ENCODE measurements at places on chromosomes 2 and 18.

DNA sequence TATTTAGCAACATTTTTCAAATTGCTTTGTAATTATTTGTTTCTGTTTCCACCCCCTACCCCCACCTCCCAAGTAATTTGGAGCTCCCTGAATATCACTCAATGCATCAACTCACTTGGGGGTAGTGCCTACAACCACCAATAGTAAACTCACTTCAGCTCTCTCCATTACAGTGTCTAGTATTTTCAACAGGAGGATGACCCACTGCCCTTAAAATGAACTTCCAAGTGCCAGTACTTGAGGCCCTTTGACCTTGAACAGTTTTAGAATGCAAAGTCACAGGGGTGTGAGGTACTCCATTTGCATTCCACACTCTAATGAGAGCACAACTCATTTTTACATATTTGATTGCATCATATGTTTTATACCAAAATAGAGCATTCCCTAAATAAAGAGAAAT lies 523.0 kb downstream of the ERBB4 start:
- DNase-seq, result no peak

- no peak for DNase-seq
Measured at GRCh38 chr2:170276056-170276455, 98.1 kb downstream of the MYO3B start.

GRCh38 chr2:169452080-169452479 lies 27.2 kb upstream of the BBS5 start:
- DNase-seq, result peak; percentile 46

DNA sequence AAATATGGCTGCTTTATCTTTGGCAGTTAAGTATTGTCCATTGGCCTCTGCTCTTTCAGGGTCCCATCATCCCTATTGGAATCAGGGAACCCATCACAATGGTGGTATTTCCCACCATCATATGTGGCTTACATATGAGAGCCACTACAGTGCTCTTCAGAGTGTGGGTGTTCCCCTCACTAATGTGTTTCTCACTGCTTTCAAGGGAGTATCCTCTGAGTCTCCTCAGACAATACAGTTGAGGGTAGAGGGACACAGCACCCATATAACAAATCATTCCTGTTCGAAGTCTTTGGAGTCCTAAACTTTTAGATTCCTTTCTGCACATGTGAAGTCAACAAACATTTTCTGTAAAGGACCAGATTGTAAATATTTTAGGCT lies 48.8 kb upstream of the DNAJC10 start:
- DNase-seq, result no peak

DNA sequence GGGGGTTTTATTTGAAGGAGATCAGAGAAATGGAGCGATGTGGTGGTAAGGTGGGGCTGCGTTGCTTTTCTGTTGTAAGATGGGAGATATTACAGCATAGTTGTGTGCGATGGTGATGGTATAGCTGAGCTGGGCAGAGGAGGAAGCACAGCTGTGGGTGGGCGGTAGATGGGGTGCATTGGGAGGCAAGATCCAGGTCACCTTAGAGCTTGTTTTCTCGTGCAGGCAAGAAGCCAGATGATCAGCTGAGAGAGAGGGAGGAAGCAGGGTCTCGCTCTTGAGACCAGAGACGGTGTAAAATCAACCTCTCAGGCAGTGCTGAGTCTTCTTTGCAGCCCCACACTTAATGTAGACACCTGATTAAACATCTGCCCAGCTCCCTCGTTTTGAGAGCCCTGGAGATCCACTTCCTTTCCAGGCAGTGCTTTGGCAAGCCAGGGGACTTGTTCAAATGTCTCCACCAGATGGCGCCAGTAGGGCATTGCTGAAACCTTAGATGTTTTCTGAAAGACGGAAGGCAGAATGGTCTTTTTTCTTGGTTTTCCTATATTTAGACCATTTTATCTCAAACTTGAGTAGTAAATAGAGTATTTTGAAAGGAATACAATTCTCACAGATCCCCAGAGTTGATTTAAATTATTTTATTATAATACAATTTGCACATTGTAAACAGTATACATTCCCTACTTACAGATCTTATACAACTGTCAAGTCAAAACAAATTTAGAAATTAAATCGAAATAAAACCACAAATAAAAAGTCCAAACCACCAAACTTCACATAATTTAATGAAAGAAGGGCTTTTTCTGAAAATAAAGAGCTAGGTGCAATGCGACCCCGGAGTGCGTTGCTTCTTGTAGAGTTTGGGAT lies 21.1 kb upstream of the LYPD6B start:
- DNase-seq, result peak; percentile 72

DNA sequence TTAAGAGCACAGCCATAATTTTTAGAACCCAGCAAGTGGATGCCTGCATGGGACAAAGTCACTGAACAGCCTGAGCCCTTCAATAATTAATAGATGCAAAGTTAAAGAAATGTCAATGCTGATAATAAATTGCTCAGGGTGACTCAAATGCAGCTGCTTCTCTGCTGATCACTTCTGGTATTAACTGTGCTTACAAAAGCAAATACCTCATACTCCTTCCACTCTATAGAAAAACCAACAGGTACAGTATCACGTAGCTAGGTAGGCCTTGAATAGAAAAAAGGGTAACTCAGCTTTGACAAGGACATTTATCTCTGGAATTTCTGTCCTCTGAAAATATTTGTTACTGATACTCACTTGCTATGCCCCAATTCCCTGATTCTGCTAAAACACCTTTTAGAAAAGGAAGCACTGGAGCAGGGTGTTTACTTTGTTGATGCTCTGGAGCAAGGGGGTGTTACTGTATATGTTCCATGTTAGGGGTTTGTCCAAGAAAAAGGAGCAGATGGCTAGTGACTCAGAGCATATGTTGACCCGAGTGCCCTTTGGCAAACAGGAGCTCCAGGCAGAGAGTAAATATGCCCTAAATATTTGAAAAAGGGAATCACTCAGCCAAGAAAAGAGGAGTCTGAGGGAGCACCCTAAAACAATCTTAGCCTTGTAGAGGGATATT lies 59.1 kb upstream of the RTN4 start:
- DNase-seq, result no peak

DNA sequence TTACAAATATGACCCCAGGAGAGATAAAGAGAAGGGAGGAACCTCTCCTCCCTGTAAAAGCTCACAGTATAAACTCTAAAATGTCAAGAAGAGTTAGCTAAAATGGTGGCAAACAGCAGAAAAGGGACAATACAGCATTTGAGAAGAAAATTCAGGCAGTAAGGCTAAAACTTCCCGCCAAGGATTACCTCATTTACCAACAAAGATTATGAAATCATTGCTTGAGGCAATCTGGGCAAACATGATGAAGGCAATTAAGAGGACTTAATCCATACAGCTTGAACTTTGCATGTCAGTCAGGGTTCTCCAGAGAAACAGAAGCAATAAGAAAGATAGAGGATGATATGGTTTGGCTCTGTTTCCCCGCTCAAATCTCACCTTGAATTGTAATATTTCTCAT lies 81.4 kb downstream of the CMPK2 start:
- DNase-seq, result peak; percentile 7

DNA sequence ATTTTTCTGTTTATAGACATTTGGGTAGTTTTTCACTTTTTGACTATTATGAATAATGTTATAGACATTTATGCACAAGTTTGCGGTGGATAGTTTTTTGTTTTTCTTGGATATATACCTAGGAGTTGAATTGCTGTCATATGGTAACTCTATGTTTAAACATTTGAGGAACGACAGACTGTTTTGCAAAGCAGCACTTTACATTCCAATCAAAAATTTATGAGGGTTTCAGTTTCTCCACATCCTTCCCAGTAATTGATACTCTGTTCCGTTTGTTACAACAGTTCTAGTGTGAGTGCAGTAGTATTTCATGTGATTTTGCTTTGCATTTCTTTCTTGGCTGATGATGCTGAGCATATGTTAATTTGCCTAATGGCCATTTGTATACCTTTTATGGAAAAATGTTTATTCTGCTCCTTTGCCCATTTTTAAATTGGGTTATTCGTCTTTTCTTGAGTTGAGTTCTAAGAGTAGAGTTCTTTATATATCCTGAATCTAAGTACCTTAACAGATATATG lies 617.3 kb upstream of the LRATD1 start:
- DNase-seq, result no peak

DNA sequence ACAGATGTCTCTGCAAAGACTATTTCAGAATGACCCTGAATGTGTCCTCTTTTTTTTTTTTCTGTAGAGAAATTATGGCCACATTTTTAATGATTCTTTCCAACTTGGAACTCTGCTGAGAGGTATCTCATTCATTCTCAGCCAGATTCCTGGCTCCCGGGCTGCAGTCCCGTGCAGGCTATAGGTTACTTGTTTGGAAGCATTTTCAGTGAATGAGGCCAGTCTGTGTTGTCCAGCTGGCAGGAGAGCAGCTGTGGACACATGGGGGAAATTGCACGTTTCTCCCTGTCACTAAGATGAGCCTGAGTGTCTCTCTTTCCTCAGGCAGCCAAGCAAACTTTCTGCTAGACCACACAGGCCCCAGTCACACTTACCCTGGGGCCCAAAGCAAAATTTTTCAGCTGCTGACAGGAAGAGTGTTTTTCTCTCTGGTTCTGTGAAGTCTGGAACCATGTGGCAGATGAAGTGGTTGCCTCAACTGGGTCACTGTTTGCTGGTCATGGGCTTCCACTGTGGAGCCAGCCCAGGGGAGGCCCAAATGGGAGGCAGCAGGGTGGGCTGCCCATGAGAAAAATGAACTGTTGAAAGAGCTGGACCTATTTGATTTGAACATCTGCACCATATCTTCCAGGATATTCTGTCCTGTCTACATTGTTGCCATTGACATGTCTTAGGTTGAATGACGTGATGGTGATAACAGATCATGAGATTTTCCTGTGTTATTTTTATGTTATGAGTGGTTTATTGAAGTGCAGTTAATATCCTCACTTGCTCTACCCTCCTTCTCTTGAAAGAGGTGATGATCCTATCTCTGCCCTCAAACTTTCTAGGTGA lies 431.2 kb downstream of the LPIN1 start:
- peak; percentile 7 for DNase-seq

- DNase-seq, result no peak
Measured at GRCh38 chr18:80170395-80171053, 61.5 kb downstream of the ADNP2 start.

DNA sequence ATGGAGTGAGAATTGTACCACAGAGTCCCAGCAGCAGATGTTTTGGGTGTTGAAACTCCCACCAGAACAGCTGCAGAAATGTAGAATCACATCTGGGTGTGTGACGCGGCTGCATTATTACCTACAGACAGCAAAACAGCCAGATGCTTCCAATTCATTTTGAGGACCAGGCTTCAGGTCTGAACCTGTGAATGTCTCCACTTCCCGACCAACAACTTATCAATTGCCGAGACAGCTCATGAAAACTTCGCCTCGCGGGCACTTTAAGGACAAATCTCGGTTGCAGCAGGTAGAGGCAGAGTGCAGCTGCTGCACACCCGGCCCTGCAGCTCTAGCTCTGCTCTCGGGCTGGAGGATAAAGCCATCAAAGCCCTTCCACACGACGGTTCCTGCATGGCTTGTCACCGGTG lies 202.0 kb downstream of the HRH4 start:
- no peak for DNase-seq
